Activated T-helper 2 cell treated with anti-CD3 and anti-CD28 coated beads, Interferon-gamma antibody, Interleukin-2, Interleukin-4, amounts not matched to agents 10 μg/mL and 5 μg/mL and 100 μg/mL, durations not matched to agents 14 hours and 24 hours and 36 hours (primary cell): ENCODE measurements at places on chromosomes 6 and 20. TPM values are rescaled to one million over a fixed set of nuclear protein-coding genes. Genes with fewer than 3 reads are reported as not detected.

The SLC22A7 gene
- not detected in 2 replicates for total RNA-seq

DNA sequence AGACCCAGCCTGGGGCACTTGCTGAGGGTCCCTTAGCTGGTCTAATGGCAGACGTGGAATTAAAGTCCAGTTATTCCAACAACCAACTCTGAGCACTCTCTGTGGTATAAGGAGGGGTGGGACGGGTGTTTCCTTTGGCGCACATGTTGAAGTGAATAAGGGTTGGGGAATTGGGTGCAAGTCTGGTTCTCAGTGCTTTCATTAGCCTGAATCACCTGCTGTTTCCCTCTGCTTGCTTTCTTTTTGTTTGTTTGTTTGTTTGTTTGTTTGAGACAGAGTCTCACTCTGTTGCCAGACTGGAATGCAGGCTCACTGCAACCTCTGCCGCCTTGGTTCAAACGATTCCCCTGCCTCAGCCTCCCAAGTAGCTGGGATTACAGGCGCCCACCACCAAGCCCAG, 110.1 kb downstream of the TNFAIP3 start:
- no peak for DNase-seq

- DNase-seq: no peak
These were observed 2.6 kb downstream of the SS18L1 start for GRCh38 chr20:62146019-62146755.

- no peak for DNase-seq
These were observed 45.4 kb upstream of the SNRPB2 start for GRCh38 chr20:16684416-16684815.

GRCh38 chr6:150813993-150814359, 51.5 kb upstream of the MTHFD1L start:
- DNase-seq: no peak

- DNase-seq: no peak
These were observed 295.5 kb upstream of the ZNF337 start for GRCh38 chr20:25992146-25992545.
